ENCODE measurements at places on chromosomes 13 and 19. TPM values are rescaled to one million over a fixed set of nuclear protein-coding genes. Genes with fewer than 3 reads are reported as not detected.

The C13orf42 gene
- not detected for total RNA-seq

The KBTBD6 gene
- 73.0 TPM for total RNA-seq

The OVOL3 gene
- not detected for total RNA-seq

The ZNF99 gene
- 0.25 TPM for total RNA-seq

The KRTDAP gene
- 0.49 TPM for total RNA-seq

The S1PR4 gene
- not detected for total RNA-seq

The CEACAM19 gene
- 1.7 TPM for total RNA-seq

The ZIC2 gene
- total RNA-seq = 4.4 TPM

The KLHL26 gene
- total RNA-seq = 8.6 TPM

The ALOX5AP gene
- total RNA-seq = 0.74 TPM

The CGB1 gene
- not detected for total RNA-seq

The FGF22 gene
- 0.25 TPM for total RNA-seq

The ARL11 gene
- 0.25 TPM for total RNA-seq

The CLDN10 gene
- total RNA-seq = 3.7 TPM

The PCSK4 gene
- 2.2 TPM for total RNA-seq

The TLE6 gene
- total RNA-seq = 0.98 TPM

The KISS1R gene
- 0.49 TPM for total RNA-seq

The MEIS3 gene
- 63.4 TPM for total RNA-seq

The RNF113B gene
- not detected for total RNA-seq

Measured in temporal lobe (tissue), 4 donors.